Stimulated activated CD8-positive, alpha-beta memory T cell treated with anti-CD3 and anti-CD28 coated beads, Interleukin-7, amount 100 ng/mL, for 1 hour (primary cell): ENCODE measurements at places on chromosomes 13 and 19.

GRCh38 chr13:21805733-21806132 is 134.9 kb downstream of the FGF9 start:
- no peak for DNase-seq

- DNase-seq = no peak
Observed at GRCh38 chr13:93254775-93255174, 28.2 kb downstream of the GPC6 start.

- no peak for DNase-seq
Observed at GRCh38 chr13:32504876-32505275, 33.7 kb downstream of the N4BP2L2 start.

DNA sequence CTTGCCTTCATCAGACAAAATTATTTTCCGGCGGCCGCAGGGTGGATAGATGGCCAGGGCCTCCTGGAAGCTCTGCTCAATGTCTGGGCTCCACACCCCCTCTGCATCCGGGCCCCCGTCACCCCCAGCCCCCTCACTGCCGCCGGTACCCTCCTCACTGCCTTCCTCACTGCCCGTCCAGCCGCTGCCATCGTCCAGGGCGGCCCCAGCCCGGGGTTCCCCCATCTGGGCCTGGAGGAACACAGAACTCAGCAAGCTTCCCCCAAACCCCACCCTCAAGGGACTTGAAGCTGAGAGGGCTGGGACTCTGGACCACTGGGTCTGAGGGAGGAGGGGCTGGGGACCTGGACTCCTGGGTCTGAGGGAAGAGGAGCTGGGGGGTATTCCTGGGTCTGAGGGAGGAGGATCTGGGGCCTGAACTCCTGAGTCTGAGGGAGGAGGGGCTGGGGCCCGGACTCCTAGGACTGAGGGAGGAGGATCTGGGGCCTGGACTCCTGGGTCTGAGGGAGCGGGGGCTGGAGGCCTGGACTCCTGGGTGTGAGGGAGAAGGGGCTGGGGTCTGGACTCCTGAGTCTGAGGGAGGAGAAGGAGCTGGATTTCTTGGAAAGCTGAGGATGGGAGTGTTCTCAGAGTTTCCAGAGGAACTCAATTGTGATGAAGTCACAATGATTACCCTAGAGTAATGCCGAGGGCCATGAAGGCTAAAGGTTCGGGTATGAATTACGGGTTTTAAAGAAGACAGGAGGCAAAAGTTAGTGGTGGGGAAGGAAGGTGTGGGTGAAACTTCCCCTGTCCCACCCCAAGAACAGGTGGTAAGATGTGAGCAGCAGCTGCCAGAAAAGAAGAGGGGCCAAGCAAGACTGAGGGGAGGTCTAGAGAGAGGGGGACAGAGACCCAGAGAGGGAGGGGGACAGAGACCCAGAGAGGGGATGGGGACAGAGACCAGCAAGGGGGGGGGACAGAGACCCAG is 2.1 kb downstream of the TEAD2 start:
- DNase-seq = no peak

GRCh38 chr19:53826876-53827275 is 2.8 kb upstream of the NLRP12 start:
- no peak for DNase-seq

DNA sequence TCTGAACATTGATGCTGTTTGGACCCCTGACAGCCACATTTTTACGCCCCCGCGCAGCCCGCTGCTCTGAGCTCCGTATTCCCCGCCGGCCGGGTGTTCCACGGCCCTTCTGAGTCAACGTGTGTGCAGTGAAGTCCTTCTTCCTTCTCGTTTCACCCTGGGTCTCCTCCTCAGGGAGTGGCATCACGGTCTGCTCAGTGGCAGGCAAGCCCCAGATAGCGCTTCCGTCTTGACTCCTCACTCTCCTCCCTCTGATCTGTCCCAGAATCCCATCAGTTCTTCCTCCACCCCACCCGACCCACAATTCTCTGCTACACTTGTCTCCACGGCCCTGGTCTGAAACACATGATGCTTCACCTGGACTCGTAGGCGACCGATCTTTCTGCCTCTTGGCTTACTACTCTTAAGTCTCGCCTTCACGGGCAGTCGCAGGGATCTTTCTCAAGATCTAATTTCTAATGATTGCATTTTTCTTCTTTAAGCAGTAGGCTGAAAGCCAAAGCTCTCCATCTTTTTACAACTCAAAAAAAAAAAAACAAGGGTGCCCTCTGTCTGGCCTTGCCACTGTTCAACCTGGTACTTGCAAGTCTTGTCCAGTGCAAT is 33.9 kb downstream of the CCNE1 start:
- no peak for DNase-seq

DNA sequence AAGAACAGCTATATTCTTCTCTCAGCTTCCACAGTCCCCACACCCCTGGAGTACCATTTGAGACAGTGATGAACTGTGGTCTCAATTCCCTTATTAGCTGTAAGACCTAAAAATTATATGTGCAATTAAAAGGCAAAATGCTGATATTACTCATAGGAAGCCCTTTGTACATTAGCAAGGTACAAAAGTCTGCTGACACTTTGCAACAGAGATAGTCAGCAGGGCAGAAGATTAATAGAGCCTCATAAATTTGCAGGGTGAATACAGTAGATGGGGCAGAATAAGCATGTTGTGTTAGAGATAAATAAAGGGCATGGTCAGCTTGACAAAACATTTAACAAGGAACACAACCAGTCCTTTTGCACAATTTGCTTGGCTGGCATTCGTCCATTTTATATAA is 210.0 kb upstream of the OBI1 start:
- no peak for DNase-seq

DNA sequence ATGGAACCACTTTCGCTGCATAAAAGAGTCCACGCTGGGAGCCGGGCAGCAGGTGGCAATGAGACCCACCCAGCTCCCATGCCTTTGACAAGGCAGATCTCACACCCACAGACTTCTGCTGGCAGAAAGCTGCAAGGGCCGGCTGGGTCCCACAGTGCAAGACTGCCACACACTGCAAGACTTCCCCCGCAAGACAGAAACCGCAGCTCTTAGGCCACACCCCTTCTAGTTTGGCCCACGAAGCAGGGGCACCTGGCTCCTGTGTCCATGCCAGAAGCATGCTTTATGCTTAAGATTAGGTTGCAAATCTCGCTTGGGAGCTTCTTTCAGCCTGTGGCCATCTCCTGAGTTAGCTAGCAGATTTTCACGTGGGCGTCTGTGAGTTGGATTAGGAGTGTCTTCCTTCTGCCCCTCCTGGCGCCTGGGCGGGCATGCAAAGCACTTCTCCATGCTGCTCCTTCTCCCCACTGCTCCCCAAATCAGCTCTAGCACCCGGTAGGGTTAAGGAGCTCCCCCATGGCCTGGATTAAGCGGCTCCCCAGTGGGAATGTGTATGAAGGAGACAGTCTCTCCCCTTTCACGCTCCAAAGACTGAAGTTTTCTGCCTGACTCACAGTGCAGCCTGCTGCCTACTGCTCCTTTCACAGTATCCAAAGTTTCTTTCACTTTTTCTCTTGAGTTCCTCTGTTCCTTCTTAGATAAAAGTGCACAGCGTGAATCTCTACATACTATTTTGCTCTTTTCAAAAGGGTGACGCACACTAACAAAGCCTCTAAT is 17.7 kb downstream of the GPC6 start:
- no peak for DNase-seq

GRCh38 chr13:67133476-67133875 is 96.7 kb downstream of the PCDH9 start:
- no peak for DNase-seq

DNA sequence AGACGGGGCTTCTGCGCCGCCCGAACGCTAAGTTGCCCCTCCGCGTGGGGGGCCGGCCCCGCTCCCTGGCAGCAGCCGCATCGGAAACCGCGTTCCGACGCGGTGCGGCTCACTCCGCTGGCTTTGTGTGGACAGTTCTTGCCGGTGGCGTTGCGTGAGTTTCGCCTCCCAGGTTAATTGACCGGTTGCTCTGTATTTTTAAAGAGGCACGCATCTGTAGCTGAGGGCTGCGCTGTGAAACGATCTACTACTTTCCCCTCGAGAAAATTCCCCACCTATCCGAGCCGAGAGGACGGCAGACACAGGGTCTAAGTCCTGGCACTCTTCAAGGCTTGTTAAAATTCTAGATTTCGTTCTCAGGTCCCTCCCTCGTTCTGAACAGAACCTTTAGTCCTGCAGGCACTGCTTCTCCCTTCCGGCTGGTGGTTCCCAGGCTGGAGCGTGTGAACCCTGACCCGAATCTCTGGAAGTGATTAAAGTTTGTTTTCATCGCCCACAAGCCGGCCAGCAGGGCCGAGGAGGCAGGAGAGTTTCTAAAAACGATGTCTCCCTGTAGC is 933 bp downstream of the ARHGEF7 start:
- DNase-seq = no peak

GRCh38 chr13:22243469-22244163 is 572.7 kb downstream of the FGF9 start:
- no peak for DNase-seq

DNA sequence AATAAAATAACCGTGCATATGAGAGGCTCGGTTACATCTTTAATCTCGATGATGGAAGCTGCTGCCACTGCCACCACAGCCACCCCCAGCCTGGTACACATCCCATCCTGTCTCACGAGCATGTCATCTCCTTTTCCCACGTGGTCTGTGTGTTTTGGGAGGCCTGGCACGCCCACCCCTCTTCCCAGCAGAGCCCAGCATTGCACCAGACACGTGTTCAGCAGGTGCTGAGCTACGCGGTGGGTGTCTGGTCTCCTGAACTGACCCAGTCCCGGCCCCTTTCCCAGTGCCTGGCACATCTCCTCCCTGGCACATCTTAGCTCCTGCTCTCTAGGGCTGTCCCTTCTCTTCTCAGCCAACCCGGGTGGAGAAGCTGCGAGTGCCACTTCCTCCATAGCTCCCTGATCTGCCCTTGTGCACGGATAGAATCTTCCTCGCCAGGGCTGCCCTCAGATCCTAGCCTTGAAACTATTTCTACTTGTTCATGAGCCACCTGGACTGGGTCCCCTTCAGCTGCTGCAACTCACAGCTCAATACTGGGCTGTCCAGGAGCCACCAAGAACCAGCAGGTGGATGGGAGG is 36.8 kb upstream of the ZNF536 start:
- DNase-seq = no peak

DNA sequence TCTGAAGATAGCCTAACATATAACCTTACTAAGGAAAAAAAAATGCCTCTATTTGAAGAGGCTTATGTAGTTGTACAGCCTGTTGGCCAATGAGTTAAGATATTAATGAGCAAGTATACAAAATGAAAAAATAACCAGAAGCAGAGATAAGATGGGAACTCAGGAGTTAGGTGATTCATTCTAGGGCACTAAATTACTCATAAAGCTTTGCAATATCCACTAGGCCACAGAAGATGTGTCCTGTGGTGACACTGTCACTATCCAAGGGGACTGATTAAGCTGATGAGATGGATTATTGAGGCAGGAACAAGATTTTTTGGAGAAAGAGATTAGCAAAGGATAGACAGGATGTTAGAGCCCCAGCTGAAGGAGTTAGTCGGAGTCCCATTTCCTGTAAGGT is 99.6 kb downstream of the LIG4 start:
- DNase-seq = no peak

DNA sequence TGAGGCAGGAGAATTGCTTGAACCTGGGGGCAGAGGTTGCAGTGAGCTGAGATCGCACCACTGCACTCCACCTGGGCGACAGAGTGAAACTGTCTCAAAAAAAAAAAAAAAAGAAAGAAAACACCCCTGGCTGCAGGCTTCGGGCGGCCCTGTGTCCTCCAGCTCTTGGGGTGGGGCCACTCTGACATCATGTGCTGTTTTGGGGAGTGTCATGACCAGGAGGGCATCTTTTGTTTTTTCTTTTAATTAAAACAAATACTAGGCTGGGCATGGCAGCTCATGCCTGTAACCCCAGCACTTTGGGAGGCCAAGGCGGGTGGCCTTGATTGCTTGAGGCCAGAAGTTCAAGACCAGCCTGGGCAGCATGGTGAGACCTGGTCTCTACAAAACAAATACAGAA is 52.1 kb downstream of the KDM4B start:
- no peak for DNase-seq

DNA sequence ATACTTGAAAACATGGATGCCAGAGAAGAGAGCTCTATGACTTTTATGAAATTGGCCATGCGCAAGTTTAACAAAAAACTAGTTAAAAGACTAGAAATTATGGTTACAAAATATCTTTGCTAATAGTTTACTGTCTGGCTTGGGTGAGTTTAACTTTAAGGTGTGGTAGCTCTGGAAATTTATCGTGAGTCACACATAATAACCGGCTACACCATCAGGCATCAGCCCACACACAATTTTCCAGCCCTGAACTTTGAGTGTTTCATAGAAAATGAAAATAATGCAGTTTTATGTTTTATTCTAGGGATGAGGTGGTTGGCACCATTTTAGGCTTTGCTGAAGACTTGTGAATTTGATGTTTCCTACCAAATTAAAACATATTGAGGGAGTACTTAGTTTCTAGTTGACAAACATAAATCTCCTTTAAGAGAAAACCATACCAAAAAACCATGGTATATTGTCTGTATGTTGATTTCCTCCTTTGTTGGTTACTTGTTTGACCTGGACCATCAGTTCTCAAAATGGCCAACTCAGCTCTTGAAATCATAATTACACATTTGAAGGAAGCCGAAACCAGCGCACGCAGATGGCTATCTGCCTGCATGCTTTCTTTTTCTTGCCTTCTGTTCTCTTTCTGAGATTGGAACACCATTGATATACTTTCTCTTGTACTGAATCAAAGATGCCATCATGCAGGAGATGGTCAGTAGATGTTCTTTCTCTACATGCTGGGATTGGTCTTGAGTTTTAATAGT is 125.1 kb downstream of the AKAP11 start:
- no peak for DNase-seq

DNA sequence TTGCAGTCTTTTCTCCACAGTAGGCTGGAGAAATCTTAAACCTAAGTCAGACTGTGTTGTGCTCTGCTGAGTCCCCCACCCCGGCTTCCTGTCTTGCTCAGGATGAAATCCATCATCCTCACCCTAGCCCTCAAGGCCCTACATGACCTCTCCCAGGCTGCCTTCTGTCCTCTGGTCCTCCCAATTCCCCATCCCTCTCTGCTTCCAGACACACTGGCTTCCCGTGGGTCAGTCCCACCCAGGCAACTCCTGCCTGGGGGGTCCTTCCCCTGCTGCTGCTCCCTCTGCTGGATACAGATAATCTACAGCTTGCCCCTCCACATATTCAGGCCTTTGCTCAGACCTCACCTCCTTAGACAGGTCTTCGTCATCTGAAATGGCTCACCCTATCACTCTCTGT is 18.4 kb upstream of the CBY2 start:
- DNase-seq = no peak

GRCh38 chr19:55614711-55615542 is 9.4 kb downstream of the ZNF784 start:
- DNase-seq = no peak

GRCh38 chr19:2986951-2987524 is 9.7 kb downstream of the TLE6 start:
- DNase-seq = no peak

- DNase-seq = no peak
Observed at GRCh38 chr19:30228835-30229524, 143.2 kb upstream of the ZNF536 start.
